T-helper 22 cell (primary cell): ENCODE measurements at places on chromosomes 16 and 17.

DNA sequence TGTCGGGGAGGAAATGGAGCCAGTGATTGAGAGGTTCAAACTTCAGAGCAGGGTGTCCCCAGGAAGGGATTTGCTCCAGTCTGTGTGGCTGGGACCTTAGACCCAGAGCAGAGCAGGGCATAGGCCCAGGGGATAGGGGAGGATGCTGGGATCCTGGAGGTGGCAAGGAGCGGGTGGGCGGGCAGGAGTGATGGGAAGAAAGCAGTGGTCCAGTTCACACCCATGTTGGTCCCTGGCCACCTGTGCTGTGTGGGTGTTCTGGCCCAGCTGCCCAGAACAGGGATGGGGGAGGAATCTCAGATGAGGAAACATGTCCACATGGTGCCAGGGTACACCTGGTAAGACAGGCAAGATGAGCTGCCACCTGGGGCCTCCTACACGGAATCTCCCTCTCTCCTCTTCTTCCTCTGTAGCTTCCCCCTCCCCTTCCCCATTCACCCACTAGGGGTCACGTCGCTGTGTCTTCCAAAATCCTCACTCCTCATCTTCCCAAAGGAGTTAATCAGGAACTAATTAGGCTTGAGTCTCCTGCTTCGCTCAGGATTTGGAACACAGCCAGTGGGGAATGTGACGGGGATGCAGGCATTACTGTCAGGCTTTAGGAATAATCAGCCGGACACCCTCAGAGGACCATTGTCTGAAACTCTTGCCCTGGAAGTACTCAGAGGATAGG lies 2.3 kb downstream of the BEAN1 start:
- no peak for DNase-seq

GRCh38 chr17:3905017-3905520 lies 11.2 kb downstream of the P2RX1 start:
- no peak for DNase-seq

DNA sequence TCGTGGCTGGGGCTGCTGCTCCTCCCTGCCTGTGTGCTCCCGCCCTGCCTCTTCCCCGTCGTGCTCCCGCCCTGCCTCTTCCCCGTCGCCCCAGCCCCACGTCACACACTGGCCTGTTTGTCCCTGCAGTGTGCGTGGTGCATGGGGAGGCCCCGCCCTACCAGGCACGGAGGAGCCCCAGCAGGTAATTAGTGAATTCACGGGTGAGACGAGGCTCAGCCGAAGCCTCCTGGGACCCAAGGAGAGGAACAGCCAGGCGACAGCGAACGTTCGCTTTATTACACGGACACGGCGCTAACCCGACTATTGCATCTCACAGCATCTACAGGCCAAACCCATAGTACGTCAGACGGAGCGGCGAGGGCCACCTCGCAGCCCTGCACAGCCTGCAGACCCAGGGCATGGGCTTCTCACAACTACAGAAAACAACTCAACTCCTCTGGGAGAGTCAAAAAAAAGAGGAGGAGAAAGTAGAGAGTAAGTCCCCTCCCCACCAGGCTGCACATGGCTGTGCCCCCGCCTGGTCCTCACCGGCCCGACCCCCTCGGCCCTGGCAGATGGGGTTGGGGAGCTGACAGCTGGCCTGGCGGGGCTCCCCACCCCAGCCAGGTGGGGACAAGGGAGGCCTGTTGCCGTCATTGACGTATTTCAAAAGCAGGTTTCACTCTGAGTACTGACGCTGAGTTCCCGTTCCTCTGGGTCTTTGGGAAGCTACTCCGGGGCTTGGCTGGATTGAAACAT lies 4.3 kb upstream of the PABPN1L start:
- no peak for DNase-seq

GRCh38 chr16:29192329-29193247 lies 207.7 kb downstream of the LAT start:
- no peak for DNase-seq

- no peak for DNase-seq
Observed at GRCh38 chr16:10490141-10490540, 90.3 kb downstream of the EMP2 start.
